ENCODE measurements at places on chromosomes 7 and 10.

- DNase-seq: peak; percentile 27
These were observed 560.9 kb downstream of the SDK1 start for GRCh38 chr7:3861941-3862340.

DNA sequence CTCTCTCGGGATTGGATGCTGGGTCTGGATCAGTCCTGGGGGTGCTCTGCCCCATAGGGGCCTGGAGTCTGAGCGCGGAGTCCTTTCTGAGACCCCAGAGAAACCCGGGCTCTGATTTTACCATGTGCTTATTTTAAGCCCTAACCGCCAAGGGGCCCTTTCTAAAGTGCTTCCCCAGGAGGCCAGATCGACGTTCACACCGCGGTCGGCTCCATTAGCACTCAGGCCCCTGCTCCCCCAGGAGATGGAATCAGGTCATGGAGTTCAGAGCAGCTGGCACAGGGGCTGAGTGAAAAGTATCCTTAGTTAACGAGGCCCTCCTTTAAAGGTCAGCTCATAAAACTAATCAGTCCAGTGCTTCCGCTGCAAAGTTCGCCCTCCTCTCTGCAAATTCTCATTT lies 159.4 kb upstream of the COBL start:
- DNase-seq: no peak

DNA sequence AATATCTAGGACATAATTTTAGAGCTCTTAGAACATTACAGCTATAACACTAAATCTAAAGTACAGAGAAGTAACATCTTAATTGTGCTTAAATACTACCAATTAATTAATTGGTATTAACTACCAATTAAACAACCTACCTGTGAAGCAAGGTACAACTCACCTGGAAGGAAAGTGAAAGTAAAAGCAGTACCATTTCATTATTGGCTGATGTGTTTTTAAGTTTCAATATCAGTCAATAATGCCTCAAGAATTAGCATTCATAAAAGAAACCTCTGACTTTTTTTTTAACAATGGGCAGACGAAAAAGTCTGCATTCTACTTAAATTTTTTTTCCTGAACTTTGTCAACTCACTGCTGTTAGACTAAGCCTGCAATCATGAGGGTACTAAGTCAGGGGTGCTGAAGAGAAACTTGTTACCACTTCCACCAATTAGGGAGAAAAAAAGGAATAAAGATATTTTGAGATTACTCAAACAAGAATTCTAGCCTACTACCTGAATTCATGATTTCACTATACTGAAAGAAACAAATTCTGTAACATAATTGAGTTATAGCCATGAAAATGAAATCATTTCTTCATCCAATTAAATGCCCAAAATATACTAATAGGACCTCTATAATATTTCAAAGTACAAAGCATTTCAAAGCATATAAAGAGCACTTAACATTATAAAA lies 19.9 kb downstream of the UPF2 start:
- DNase-seq: no peak

DNA sequence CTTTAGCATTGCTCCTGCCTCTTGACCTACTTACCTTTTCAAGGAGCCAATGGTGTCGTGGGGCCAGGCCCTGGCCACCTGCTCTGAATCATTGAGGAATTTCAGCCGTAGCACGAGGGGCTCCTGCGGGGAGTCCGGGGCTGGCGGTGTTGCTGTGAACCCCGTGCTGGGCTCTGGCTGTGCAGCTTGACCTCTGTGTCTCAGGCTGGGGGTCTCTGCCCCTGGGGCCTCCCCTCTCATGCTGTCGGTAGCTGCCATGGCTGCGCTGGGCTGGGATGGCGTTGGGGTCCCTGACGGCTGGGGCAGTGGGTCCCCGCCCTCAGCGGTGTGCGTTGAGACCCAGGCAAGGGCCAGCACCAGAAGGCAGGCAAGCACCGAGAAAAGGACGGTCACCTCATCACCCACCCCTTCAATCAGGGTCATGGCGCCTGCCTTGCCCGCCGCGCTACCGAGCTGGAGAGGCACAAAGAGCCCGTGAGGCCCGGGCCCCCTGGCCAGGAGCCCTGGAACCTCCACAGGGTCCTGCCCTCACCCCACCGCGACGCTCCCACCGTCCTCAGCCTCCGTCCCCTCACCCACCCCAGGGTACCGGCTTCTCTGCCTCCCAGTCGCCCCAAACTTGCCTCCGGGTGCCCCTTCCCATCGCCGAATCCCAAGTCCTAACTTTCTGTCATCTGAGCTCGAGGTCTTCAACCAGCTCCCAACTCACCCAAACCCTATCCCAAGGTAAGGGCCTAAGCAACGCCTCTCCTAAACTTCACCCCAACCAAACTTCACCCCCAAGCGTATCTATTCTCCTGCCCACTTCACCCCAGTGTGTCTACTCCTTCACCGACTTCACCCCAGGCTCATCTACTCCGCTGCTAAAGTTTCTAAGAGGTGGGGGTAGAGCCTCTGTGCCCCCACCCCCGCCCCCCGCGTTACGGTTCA lies 887 bp downstream of the TMUB1 start:
- DNase-seq: no peak

DNA sequence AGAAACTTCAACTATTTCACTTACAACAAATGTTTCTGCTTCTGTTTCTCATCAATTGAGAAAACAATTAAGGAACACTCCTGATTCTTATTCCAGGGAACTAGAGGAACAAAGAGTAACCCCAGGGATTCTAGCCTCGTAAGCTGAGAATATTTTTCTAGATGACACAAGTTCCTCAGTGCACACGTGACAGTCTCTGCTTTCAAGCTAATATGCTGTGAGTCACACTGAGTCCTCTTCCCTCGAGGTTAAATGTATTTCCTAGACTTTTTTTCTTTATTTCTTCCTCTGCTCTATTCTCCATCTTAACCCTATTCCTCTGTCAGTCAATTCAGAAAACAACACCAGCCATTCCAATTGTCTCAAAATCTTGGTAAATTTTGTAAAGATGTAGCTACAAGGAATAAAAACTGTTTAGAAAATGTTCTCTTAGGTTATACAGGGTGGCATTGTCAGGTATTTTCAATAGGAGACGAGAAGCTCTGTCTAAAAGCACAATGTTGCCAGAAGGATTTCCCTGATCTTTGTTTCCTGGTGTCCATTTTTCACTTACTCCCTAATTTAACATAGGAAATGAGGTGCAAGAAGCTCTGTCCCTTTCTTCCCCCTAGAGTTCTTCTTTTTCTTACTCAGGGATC lies 5.8 kb upstream of the C1GALT1 start:
- peak; percentile 70 for DNase-seq

- no peak for DNase-seq
These were observed 363.7 kb upstream of the PODXL start for GRCh38 chr7:131919920-131920709.

GRCh38 chr7:3244241-3244814 lies 56.7 kb upstream of the SDK1 start:
- DNase-seq: no peak

- no peak for DNase-seq
These were observed 55.9 kb upstream of the KIAA1217 start for GRCh38 chr10:24153031-24153430.

GRCh38 chr7:100595188-100595587 lies 7.0 kb upstream of the PCOLCE start:
- DNase-seq: no peak
